ENCODE measurements at places on chromosomes 7 and 10.

DNA sequence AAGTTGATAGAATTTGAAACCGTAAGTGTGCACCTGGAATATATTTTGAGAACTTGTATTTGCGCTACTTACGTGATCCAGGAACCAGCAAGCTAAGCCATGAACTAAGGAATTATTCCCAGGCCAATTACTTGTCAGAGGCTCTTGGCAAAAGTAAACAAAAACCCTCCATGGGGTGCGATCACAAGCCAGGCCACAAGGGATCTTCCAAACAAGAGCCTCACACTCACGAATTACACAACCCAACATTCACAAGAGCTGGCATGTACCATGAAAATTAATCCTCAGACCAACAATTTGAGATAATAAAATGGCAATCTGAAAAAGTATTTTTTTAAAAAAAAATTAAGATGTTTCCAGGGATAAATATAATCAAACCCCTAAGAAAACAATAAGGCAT, 467.0 kb upstream of the AKR1E2 start:
- DNase-seq = no peak

DNA sequence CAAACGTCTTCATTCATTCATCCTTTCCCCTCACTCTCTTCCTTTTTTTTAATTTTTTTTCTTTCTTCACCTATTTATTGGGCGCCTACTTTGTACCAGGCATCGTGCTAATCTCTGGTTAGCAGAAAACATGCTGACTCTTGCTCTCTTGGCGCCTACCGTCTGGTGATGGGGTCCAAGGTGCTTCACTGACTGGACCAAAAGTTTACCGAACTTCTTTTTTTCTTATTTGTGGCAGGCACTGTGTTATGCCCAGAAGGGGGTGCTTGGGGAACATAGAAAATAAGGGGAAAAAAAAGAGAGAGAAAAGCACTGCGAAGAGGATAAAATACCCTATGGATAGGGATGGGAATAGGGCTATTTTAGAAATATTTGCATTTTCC, 505 bp upstream of the FAM204A start:
- DNase-seq = no peak

DNA sequence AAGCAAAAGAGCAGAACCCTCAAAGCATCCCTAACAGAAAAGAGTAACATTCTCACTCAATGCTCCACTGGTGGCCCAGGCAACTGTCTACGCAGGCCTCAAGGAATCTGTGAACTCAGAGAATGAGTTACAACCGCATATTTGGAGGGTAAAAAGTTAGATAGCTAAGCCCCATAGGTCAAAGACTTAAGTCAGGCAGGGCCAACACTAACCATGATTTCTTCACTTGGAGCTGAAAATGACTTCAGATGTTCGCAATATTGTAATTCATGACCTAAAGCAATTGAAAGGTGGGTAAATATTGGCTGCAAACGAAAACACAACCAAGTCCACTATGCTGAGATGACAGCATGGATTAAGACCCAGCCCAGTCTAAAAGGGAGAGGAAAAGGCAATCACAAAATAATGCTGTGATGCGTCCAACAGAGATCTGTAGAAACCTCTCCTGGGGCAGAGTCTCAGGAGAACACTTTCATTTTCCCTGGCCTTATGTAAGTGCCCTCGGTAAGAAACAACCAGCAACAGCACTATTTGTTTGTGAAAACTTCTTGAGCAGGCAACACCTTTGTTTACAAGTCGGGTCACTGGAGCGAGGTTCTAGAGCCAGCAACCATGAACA, 176.5 kb downstream of the TNS3 start:
- no peak for DNase-seq

DNA sequence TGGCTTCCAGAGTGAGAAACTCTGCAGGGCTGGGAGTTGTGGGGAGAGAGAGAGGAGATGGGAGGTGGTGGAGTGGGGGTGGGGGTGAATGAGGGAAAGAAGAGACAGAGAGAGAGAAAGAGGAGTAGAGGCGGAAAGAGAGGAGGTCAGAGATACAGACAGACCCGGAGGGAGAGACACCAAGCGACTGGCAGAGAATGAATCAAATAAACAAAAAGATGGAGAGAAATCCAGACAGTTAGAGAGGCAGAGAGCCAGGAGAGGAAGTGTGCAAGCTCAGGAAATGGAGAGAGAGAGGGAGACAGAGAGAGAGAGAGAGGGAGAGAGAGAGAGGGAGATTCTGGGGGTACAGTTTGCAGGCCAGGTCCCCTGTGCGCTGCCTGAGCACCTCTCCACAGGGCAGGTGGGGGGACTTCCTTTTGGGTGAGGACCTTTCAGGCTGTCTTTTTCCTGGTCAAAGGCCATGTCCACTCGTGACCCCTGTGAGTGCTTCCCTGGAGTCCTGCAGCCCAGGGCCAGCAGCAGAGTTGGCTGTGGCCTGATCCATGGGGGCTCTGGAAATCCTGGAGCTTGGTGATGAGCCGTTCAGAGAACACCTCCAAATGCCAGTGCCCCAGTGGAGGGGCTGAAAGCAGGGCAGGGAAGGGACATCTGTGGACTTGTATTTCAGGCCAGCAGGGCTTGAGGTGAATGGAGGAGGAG, 25.0 kb upstream of the PCBD1 start:
- no peak for DNase-seq

- no peak for DNase-seq
Observed at GRCh38 chr10:5575482-5576153, 50.9 kb downstream of the CALML3 start.

DNA sequence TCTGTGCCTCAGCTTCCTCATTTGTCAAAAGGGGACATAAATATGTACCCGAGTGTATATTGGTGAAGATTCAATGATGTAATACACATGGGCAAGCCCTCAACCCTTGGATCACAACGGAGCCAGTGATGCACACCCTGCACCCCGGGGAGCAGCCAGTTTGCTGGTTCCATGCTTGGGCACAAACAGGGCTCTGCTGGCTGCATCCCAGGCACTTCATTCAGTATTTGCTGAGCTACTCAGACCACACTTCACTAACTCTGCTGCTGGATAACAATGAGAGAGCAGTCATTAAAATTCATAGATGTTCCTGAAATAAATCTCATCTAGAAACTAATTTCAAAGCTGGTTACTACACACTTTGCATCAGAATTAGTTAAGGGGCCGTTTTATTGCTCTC, 72.0 kb downstream of the SCRN1 start:
- DNase-seq = no peak

- no peak for DNase-seq
Observed at GRCh38 chr10:110036640-110037039, 28.9 kb downstream of the ADD3 start.

GRCh38 chr10:5530846-5531557, 6.2 kb downstream of the CALML3 start:
- DNase-seq = no peak

- no peak for DNase-seq
Observed at GRCh38 chr7:95436407-95436806, 1.6 kb upstream of the PON2 start.

GRCh38 chr7:157656195-157656769, 319.5 kb downstream of the DNAJB6 start:
- DNase-seq = no peak

DNA sequence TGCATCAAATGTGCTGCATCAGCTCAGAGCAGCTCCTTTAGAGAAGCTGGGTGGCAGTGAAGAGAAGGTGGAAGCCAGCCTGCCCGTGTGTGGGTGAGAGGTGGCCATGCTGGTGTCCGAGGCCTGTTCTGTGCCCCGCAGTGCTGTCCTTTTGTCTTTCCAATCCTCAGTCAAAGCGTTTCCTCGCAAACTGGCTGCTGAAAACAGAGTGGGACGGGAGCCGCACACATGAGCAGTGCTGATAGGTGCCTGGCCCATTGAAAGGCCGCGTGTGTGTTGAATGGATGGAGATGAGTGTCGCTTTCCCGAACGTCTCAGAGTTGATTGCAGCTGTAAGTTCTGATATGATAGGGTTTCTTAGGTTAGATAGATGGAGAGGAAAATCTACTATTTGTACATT, 39.3 kb downstream of the WDR37 start:
- no peak for DNase-seq

DNA sequence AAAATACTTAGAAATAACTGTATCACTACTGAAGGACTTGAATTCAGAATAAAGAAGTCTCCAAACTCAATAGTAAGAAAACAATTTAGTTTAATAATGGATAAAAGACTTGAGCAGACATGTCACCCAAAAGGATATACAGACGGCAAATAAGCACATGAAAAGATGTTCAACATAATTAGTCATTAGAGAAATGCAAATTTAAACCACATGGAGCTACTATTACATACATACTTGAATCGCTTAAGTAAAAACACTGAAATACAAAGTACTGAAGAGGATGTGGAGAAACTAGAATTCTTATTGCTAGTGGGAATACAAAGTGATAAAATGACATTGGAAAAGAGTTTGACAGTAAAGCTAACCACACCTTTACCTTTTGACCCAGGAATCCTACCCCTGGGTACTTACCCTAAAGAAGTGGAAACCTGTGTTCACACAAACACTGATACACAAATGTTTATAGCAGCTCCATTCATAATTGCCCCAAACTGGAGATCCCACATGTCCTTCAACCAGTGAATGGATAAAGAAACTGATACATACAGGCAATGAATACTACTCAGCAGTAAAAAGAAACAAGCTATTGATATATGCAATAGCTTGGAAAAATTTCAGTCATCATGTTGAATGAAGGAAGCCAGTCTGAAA, 54.3 kb upstream of the NFKB2 start:
- DNase-seq = no peak

DNA sequence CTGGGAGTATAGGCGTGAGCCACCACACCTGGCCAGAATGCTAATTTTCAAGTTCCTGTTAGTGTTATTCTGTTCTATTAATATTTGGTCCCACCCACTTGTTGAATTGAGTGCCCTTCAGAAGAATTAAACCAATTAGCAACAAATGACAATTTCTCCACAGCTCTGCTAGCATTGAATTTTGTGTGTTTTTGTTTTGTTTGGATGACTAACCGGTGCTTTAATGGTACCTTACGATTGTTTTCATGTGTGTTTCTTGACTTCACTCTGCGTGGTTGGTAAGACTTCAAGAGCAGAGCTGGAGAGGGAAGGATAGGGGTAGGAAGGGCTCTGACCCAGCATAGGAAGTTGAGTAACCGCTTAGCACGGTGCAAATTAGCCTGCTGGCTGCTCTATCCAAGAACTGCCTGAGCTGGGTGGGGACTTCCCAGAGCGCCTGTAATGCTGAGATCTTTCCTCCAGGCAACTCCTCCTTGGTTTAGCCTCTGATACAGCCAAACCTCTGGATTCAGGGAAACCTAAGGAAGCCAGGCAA, 4.6 kb downstream of the ARPC1B start:
- DNase-seq = peak; percentile 62

- no peak for DNase-seq
Observed at GRCh38 chr7:108294595-108294994, 161.6 kb downstream of the NRCAM start.

GRCh38 chr10:102704915-102705314, 9.3 kb downstream of the ARL3 start:
- no peak for DNase-seq

DNA sequence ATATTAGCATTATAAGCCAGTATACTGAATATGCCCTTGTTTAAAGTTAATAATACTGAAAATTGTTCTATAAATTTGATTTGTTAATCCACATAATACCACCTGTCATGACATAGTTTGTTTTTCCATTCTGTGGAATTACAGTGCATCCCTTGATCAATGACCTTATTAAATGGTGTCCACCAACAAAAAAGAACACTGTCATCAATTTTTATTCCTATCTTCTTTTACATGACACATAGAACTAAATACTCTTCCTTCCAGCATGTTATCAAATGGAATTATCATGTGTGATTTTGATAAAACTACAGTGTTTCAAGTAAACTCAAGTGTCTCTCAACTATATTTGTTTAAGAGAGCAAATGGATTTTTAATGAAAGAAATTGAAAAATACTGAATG, 221.8 kb upstream of the MBL2 start:
- no peak for DNase-seq

DNA sequence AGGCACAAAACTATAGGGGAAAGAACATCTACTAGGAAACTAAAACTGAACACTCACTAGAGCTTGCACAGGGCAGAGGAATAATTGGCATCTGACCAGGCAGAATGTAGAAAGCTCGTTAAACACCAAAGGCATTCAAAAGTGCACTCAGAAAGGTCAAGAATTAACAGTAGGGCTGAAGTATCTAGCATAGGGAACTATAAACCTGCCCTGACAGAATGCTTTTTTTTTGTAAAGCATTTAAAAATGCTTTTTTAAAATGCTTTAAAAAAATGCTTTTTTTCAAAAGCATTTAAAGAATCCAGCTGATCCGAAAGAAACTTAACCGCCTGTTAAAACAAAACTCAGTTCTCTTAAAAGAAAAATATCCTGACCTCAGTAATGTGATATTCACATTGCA, 74.6 kb upstream of the EGFR start:
- DNase-seq = no peak

DNA sequence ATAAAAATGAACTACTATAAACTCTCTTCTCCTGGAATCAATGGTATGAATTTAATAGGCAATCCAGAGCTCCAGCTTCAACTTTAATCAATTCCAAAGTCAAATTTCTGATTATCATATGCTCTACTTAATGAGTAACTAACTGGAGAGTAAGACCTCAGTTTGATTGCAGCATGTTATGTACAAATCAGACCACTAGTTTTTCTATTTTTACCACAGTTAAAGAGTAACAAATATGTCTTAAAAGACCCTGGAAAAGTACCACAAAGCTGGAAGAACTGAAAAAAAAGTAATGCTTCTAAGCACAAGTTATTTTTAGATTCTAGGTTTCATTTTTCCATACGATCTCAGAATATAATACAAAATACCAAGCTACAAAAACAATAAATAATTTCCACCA, 56.0 kb upstream of the TNKS2 start:
- no peak for DNase-seq

- no peak for DNase-seq
Observed at GRCh38 chr10:97852277-97852676, 2.6 kb downstream of the GOLGA7B start.

DNA sequence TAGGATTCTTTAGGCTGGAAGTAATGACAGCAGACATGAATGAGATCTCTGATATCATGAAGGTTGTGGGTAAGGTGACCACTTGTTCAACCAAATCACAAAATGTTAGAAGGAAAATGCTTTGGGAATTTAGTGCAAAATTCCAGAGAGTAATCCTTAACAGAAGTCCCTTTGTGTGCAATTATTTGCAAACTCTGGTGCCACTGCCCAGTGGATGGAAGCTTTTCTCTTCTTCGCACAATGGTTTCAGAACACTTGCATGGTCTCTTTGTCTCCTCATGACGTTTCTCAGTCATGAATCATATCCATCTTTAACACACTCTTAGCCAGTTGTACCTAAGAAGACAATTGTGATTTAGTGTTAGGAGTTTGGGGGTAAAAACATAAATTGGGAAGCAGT, 570.4 kb upstream of the ANKRD30A start:
- DNase-seq = no peak

GRCh38 chr10:48606530-48607355, 1.9 kb upstream of the ARHGAP22 start:
- DNase-seq = no peak
